ENCODE measurements at places on chromosomes 1 and 21.
A peak's percentile ranks its signal among the peaks of the same experiment; 100 is the strongest.

DNA sequence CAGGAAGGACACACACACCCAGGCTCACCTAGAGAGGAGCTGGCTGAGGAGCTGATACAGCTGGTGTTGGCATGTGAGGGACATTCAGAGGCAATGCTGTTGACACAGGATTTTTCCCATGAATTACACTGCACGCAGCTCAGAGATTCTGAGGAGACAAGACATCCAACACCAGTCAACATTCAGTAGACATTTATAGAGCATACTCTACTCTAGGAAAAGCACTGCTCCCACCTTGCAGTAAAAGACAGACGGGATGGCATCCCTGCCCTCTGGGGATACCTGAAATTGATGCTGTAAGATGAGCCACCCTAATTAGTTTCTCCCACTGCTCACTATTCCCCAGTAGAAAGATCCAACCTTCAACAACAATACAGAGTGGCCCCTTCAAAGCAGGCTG lies 5.1 kb downstream of the LYPD8 start:
- no peak for DNase-seq

DNA sequence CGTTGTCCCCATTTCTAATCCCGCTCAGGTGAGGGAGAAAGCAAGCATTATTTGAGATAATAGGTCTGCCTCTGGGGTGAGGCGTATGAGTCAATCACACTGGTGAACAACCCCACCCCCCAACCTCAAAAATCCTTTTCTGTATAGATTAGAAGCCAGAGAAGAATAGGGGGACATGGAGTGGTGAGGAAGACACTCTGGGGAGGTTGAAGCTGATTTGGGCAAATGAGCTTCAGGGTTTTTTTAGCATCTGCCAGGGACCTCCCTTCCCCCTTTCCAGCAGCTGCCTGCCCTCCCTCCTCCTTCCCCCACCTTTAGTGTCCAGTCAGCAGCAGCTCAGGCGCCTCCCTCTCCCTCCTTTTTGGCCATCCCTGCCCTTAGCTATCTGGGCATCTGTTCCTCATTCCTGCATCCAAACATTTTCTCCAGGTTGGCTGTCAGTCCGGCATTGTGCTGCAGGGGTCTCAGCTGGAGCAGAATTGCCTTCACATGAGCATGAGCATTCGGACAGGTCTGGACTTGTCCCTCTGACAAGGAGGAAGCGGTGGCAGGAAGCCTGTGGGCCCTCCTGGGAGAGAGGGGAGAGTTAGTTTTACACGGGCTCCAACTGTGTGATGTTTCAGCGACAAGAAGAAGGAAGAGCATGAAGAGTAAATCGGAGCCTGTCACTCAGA lies 30.8 kb upstream of the PTGFRN start:
- no peak for DNase-seq

GRCh38 chr1:161298116-161298515 lies 11.7 kb downstream of the MPZ start:
- no peak for DNase-seq

- no peak for DNase-seq
Measured at GRCh38 chr1:186757851-186758250, 70.9 kb upstream of the PLA2G4A start.

GRCh38 chr1:26012864-26013263 lies 8.7 kb upstream of the EXTL1 start:
- DNase-seq = no peak

DNA sequence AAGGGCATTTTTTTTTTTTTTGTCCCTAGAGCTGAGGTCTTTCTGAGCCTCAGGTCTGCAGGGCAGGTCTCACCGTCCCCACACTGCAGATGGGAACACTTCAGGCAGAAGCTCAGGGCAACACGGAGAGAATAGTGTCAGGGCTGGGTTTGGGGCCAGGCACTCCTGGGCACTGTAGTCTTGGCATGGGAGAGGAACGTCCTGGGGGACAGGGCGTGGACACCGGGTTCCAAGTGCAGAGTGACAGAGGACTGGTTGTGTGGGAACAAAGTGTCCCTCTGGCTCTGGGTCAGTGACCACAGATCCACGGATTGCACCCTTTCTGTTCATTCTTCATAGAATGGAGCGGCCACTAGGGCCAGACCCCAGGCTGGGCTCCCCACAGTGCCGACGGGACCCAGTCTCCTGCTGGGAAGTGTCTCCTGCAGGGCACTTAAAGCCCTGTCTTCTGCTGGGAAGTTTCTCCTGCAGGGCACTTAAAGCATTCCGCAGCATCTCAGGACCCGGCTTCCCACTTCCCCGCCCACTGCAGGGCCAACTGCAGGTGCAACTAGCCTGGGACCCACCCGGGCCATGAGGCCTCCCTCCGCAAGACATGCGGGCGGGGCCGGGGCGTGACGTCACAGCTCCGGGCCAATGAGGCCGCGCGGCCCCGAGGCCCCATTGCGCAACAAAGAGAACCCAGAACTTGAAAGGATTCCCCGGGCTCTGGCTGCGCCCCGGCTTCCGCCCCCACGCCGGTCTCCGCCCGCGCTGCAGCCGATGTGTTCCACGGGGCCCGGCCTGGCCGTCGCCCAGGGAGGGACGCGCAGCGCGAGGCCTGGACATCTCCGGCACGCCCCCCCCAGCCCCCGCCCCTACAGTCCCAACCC lies 1.2 kb downstream of the GPR153 start:
- DNase-seq = peak; percentile 92

GRCh38 chr1:73500154-73500553 lies 697.8 kb downstream of the LRRIQ3 start:
- no peak for DNase-seq

DNA sequence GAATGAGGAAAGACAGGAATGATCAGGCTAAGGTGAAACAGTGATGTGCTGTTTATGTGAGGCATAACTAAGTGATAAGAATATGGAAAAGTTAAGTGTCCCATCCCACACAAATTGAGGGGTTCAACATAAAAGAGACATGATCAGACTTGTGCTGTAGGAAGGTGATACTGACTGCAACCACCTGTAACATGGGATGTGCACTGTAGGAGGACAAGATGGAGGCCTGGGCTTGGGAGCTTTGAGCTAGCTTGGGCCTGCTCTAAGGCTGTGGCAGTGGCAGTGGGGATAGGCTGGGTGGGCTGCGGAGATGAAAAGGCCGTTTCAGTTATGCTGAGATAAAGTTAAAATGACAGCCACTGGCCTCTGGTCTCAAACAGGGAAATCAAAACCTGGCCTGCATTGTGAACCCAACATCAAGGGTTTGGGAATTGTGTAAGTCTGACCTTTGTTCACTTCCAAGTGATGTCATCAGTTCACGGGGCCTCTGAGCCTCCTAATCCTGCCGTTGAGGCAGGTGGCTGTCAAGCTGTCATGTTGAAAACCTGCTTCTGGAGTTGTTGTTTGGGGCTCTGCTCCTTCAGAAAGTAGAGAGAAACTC lies 61.2 kb upstream of the TENT5C start:
- DNase-seq = no peak

- no peak for DNase-seq
Measured at GRCh38 chr1:1908506-1908791, 6.6 kb upstream of the CALML6 start.

DNA sequence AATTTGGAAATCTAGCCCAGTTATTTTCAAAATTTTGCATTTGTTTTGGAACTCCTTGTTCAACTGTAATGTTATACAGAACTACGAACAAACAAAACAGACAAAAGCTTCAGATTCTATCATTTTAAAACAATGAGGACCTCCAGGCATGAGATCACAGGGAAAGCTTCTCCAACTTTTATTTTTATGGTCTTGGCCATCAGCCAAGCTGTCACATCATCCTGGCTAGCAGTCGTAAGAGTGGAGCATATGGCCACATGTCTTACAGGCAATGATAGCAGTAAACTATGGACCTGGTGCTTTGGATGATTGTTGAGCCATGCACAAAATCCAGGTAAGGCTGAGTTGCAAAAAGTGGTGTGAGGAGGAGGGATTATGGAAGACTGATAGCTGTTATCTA lies 299.6 kb downstream of the LMX1A start:
- no peak for DNase-seq

GRCh38 chr1:25065795-25066238 lies 135.7 kb upstream of the RUNX3 start:
- no peak for DNase-seq

DNA sequence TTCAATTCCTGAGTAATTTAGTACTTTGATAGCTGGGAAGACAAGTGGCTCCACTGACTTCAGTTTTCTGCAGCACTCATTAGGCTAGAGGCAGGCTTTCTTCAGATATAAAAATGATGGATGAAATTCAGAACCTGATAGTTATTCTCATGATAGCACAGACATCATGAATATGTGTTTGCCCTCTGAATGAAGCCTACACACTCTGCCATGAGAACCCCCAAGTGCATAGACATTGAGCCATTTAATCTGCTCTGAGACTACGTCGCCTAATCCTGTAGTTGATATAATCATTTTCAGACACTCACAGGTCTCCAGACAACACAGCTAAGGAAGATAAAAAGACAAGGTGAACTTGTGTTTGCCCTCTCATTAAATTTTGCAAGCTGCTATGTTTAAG lies 566.1 kb downstream of the AMY1C start:
- no peak for DNase-seq

DNA sequence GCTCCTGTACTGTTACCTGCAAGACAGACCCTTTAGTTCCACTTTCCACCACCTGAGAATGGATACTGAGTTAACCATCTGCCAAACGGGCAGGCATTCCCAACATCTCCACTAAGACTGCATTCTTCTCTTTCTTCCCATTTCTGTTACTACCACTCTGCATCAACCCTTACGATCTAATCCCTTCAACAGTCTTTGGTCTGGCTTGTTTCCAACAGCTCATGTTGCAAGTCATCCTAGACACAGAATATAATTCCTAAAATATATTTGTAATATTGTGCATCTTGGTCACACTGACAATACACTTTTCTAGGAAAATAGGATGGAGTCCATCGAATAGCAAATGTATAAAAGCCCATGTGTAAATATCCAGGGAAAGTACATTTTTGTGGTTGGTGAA lies 166.7 kb downstream of the SIPA1L2 start:
- no peak for DNase-seq

DNA sequence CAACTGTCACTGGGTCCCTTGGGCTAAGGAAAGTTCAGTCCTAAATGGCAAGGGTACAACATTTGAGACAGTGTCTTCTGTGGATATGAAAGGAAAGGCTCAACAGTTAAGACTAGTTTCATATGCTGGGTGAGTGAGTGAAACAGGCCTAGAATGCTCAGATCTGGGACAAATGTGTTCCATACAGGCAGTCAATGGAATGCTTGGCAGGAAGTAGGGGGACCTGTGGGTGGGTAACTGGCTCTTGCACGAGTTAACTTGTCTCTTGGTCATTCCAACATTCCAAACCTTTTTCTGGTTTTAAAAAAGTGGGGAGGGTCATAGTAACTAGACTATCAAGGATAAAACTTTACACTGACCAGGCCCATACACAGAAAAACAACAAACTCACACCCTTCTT lies 17.8 kb upstream of the ADAM30 start:
- no peak for DNase-seq

Measured in vagina (tissue), 2 donors.